ENCODE measurements at places on chromosomes 16 and 17.

DNA sequence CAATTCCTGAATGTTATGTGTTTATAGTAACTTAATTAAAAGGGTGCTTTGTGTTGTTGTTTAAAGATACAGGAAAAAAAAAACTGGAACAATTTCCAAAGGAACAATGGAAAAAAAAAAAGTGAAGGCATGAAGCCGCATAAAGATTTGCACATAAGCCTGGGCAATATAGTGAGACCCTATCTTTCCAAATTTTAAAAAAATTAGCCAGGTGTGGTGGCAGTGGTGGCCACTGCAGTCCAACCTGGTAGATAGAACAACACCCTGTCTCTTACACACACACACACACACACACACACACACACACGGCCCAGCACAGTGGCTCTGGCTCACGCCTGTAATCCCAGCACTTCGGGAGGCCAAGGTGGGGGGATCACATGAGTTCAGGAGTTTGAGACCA, 21.9 kb downstream of the GJC1 start:
- DNase-seq: no peak

- DNase-seq: no peak
These were observed 21.5 kb downstream of the GINS2 start for GRCh38 chr16:85667261-85667660.

DNA sequence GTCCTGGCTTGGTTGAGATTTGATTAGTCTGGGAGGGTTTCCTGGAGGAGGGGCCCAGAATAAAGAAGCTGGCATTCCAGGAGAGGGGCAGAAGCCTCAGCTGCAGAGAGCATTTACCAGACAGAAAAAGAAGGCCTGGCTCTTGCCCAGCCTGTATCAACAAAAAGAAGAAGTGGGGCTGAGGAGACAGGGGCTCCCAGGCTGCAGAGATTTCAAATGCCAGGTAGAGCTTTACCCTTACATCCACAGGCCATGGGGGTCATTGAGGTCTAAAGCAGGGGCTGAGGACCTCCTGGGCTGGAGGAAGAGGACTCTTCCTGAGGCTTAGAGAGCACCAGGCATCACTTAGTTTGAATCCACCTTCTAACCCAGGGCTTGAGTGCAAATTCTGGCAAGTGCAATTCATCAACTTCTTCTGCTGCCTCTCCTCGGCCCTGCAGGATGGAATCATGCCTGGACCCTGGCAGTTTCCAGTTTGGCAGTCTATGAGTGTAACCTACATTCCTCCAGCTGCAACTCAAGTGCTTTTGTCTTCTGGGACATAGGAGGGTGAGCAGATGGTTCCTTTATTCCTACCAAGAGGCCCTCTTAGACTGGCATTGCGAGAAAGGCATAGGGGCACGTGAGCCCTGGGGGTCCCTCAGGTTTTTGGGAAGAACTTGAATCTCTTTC, 15.3 kb downstream of the CA7 start:
- DNase-seq: no peak

- no peak for DNase-seq
These were observed 23.5 kb downstream of the COX10 start for GRCh38 chr17:14092808-14093207.

GRCh38 chr16:71482569-71482968, 6.6 kb downstream of the ZNF19 start:
- no peak for DNase-seq

DNA sequence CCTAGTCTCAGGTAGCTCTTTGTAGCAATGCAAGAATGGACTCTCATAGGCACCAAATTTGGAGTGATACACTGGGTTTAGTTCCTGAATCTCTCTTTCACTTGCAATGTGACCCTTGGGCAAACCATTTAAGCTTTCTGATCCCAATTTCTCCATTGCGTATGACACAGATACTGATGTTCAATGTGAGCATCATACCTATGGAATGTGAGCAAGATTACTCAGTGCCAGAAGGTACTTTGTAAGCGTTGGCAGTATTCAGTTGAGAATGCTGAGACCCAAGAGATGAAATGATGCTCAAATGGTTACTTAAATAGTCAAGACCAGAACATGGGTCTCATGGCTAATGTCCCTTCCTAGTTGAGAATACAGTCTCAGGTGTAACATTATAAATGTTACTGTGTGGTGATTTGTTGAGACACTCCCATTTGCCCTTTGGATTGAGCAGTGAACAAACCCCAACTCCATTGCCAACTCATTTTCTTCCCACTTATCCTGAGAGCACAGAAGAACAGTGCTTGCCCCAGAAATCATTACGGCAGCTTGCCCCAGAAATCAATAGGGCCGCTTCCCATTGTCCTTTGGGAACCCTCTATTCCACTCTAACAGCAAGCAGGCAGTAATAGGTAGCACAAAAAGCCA, 134.1 kb downstream of the SOX9 start:
- no peak for DNase-seq

- no peak for DNase-seq
These were observed 2.9 kb downstream of the E4F1 start for GRCh38 chr16:2226245-2226793.

DNA sequence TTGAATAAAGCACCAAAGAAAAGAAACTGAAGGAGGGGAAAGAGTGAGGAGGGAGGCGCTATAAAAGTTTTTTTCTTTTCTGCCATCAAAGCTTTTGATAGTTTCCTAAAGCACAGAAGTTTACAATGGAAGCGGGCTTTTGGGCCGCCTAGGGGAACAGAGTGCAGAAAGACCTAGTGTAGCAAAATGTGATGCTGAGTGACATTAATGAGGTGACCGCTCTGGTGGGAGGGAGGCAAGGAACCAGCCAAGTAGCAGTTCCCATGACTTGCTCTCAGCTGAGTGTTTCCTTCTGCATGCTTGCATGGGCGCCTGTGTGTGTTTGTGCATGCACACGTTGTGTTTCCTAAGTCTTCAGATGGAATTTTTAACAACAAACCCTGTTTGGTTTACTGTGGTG, 15.5 kb downstream of the MSI2 start:
- no peak for DNase-seq

DNA sequence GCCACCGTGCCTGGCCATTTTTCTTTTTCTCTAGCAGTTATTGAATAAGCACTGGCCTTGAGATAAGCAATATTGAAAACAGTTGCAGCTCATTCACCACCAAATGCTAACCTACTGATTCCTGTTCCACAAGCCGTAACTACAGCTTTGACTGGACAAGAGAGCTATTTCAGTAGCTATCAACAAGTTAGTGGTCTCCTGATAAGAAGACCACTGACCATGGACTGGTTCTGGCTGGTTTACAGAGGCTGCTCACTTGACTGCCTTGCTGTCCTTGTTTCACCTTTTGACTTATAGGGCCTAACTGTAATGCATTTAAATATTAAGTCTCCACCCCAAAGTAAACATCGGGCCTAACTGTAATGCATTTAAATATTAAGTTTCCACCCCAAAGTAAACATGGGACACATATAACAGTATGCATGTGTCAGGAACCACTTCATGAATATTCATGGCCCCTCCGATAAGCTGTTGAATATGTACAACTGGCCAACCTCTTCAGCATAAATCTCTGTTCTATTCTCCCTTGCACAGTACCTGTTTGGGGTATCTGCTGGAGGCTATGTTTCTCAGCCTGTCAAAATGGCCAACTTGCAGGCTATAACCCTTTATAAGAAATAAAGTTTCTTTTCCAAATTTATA, 94.1 kb downstream of the USP32 start:
- DNase-seq: no peak
